Psoas muscle (tissue), 8 donors: ENCODE measurements at places on chromosomes 4 and X. TPM values are rescaled to one million over a fixed set of nuclear protein-coding genes. Genes with fewer than 3 reads are reported as not detected.

TEX13B gene
- not detected for total RNA-seq

GATA1 gene
- total RNA-seq: not detected

CT45A10 gene
- not detected for total RNA-seq

SAGE1 gene
- total RNA-seq: not detected

MCF2 gene
- not detected for total RNA-seq

CWH43 gene
- not detected for total RNA-seq

CCKAR gene
- not detected for total RNA-seq

NAP1L2 gene
- 0.54 TPM for total RNA-seq

FAT1 gene
- total RNA-seq: 2.9 TPM

KLKB1 gene
- 0.91 TPM for total RNA-seq

GRCh38 chr4:7186031-7186430 lies 6.3 kb upstream of the SORCS2 start:
- no peaks in the 10 kb centered on the region for H3K36me3 ChIP-seq
- no peak overlapping the region for H3K4me3 ChIP-seq
- peaks cover 14% of the 10 kb centered on the region for H3K27me3 ChIP-seq
- H3K4me1 ChIP-seq: no peaks in the 10 kb centered on the region

DNA sequence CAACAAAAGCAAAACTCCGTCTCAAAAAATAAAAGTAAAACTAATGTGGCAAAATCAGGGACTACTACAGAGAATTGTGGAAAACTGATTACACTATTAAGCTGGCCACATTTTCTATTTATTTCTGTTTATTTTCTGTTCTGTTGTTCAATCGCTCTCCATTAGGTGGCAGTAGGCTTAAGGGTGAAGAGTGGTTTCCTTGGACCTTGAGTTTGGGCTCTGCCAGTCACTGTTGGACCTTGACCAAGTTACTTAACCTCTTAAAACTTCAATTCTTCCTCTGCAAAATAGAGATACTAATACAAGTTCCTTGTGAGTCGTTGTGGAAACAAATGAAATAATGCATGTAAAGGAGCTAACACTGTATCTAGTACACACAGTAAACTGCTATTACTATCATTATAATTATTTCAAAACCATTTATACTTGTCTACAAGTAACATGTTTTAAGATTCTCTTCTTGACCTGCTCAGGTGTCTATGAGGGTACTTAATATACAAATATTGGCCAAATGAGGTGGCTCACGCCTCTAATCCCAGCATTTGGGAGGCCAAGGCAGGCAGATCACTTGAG lies 15.2 kb downstream of the HSD17B11 start:
- no peaks in the 10 kb centered on the region for H3K36me3 ChIP-seq
- no peak overlapping the region for H3K4me3 ChIP-seq
- H3K27me3 ChIP-seq: no peaks in the 10 kb centered on the region
- DNase-seq: no peak
- H3K27ac ChIP-seq: no peak overlapping the region

DNA sequence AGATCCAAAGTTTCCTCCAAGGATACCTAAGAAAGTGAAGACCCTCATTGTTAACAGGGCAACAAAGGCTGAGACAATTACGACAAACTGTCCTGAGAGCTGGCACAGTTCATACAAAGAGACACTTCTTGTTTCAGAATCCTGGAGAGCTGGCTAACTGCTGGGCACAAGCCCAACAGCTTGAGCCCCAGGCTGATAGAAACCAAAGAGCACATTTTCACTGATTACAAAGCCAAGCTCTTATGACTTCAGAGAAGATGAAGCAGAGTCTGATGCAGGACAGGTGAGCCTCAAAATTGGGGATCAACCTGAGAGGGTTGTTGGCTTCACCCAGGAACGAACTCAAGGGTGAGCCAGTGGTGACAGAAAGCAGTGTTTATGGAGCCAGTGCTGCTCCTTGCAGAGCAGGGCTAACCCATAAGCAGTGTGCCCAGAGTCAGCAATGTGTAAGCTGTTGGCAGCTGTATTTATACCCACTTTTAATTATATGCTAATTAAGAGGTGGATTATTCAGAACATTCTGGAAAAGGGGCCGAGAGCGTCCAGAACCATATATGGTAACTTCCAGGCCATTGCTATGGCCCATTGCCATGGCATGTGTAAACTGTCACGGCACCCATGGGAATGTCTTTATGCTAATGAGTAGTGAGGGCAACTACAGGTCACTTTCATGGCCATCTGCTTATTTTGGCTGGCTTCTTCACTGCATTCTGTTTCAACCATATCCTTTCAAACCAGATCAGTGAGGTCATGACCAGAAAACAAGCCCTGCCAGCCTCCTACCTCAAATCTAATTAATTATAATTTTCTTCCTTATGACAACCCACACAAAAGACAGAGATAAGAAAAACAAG lies 183.7 kb downstream of the EVC2 start:
- H3K27me3 ChIP-seq: no peaks in the 10 kb centered on the region
- H3K4me3 ChIP-seq: no peak overlapping the region
- H3K4me1 ChIP-seq: no peaks in the 10 kb centered on the region

DNA sequence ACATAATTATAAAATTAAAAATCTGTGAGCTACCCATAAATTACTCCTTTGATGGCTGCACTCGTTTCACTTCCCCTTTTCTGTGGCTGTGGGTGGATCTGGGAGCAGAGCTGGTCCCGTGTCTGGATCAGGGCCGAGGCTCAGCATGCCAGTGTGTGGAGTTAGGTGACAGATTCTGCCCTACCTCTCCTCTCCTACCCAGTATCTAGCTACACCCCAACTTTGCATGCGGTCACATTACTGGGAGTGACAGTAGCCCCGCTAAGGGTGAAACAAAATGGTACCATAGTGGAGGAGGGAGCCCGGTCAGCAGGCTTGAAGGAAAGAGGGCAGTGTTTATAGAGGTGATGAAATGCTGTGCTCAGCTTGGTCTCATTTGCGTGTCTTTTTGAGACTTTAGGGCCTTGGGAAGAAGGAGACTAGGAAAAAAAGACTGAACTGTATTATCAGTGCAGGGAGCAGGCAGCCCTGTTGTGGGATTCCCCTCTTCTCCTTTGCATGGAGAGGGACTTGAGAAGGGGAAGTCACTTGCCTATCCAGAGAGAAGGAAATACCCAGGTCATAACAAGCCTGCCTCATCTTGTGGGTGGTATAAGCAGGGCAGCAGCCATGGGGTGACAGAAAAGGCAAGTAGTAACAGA lies 48.4 kb downstream of the ARHGAP10 start:
- H3K27ac ChIP-seq: peak overlapping the region; percentile 19
- H3K27me3 ChIP-seq: no peaks in the 10 kb centered on the region

- peaks cover 2% of the 10 kb centered on the region for H3K27me3 ChIP-seq
- no peaks in the 10 kb centered on the region for H3K36me3 ChIP-seq
- H3K4me3 ChIP-seq: no peak overlapping the region
- no peak for DNase-seq
Observed at GRCh38 chr4:3797831-3798790, 31.9 kb downstream of the ADRA2C start.

- no peaks in the 10 kb centered on the region for H3K36me3 ChIP-seq
- H3K27ac ChIP-seq: no peak overlapping the region
- H3K4me3 ChIP-seq: no peak overlapping the region
- no peak for DNase-seq
Observed at GRCh38 chr4:152734699-152735050, 44.9 kb downstream of the TIGD4 start.

GRCh38 chr4:185566972-185567371 lies 31.7 kb upstream of the PDLIM3 start:
- peaks cover 54% of the 10 kb centered on the region for H3K4me1 ChIP-seq
- peak overlapping the region; percentile 17 for H3K4me3 ChIP-seq
- no peaks in the 10 kb centered on the region for H3K36me3 ChIP-seq
- no peak for DNase-seq

DNA sequence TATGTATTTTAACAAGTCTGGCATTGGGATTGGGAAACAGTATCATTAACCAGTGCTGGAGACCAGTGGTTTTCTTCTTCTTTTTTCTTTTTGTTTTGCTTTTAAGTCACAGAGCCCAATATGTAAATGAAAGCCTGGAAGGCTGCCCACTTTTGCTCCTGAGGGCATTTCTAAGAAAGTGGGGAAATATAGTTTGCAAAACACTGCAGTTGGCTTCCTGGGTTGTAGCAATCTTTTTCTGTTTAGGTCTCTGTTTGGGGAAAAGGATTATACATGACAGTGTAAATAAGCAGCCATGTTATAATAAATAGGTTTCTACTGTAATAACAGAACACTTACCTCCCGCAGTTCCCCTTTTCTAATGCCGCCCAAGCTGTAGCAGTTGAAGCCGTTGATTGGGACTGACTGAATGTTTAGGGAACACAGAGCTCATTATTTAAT lies 105.5 kb downstream of the TMEM164 start:
- no peak overlapping the region for H3K4me3 ChIP-seq
- no peak overlapping the region for H3K27ac ChIP-seq
- DNase-seq: no peak
- no peaks in the 10 kb centered on the region for H3K4me1 ChIP-seq

- H3K36me3 ChIP-seq: no peaks in the 10 kb centered on the region
- no peak overlapping the region for H3K4me3 ChIP-seq
- H3K27me3 ChIP-seq: no peaks in the 10 kb centered on the region
- no peak for DNase-seq
- no peaks in the 10 kb centered on the region for H3K4me1 ChIP-seq
Observed at GRCh38 chr4:182251116-182251515, 7.9 kb downstream of the TENM3 start.

DNA sequence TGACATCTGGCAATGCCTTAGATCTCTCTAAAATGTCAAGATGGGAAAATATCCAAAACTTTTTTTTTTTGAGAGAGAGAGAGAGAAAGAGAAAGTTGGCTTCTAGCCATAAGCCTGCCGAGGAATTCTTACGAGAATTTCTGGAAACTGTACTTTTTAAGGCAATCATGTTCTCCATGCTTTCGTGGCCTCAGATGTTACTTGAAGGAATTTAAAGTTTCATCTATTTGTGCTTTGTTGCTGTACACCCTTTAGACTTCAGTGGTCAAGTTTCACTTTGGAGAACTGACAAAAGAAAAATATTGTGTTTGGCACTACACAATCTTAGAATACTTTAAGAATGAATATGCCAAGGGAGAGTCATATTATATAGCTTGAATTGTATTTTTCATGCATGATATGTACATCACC lies 53.9 kb downstream of the FAT4 start:
- H3K36me3 ChIP-seq: no peaks in the 10 kb centered on the region
- DNase-seq: no peak
- no peak overlapping the region for H3K27ac ChIP-seq
- peaks cover 15% of the 10 kb centered on the region for H3K4me1 ChIP-seq

- DNase-seq: no peak
- H3K4me3 ChIP-seq: no peak overlapping the region
- H3K4me1 ChIP-seq: no peaks in the 10 kb centered on the region
- H3K36me3 ChIP-seq: no peaks in the 10 kb centered on the region
Observed at GRCh38 chr4:156568484-156568883, 403.1 kb downstream of the PDGFC start.

DNA sequence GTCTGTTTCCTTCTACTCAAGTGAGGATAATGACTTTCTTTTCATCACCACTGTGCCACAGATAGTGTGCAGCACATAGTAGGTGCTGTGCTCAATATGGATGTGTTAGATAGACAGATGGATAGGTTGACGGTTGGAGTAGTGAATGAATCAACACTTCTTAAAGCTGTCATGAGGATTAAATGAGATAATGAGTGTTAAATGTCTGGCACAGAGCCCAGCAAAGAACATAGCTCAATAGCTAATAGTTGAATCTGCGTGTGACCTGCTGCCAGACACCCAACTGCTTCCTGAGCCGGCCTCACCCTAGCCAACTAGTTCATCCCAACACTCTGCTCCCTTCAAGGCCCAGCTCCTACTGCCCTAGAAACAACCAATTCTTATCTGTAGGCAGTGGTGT lies 67.7 kb upstream of the PJA1 start:
- no peak overlapping the region for H3K4me3 ChIP-seq
- H3K27ac ChIP-seq: no peak overlapping the region
- H3K27me3 ChIP-seq: no peaks in the 10 kb centered on the region
- H3K36me3 ChIP-seq: no peaks in the 10 kb centered on the region
- no peak for DNase-seq
- no peaks in the 10 kb centered on the region for H3K4me1 ChIP-seq

DNA sequence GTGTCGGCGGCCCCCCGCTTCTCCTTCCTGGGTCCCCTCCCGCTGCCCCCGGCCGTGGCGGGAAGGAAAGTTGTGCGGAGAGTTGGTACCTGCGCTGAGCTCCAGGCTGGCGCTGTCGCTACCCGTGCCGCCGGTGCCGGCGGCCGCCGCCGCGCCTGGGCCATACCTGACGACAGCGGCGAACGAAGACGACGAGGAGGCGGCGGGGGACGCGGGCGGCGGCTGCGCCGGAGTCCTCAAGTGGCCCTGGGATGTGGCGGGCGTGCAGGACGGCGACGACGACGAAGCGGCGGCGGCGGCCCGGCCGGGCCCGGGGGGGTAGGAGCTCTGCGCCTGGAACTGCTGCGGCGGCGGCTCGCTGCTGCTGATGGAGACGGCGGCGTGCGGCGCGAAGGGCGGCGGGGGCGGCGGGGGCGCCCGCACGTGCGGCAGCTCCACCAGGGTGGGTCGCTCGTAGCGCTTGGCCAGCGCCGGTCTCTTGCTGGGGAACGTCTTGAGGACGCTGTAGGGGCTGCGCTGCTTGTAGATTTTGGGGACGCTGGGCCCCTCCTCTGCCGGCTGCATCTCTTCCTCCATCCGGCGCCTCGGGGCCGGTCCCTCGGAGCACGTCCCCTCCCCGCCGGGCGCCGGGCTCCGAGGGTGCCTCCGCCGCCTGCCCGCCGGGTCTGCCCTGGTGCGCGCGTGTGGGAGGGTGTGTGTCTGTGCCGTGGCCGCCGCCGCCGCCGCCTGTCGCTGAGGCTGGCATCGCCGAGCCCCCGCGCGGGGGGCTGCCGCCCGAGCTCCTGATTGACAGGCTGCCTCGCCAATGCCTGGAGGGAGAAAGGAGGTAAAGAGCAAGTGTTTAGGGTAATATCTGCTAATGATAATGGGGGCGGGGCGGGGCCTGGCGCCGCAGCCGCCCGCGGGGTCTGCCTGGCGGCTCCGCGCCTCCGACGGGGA lies 618 bp downstream of the BEND4 start:
- peaks cover 5% of the 10 kb centered on the region for H3K27me3 ChIP-seq
- DNase-seq: no peak
- H3K36me3 ChIP-seq: no peaks in the 10 kb centered on the region
- H3K4me1 ChIP-seq: no peaks in the 10 kb centered on the region
- no peak overlapping the region for H3K27ac ChIP-seq

- H3K4me1 ChIP-seq: no peaks in the 10 kb centered on the region
- no peak overlapping the region for H3K27ac ChIP-seq
- no peak overlapping the region for H3K4me3 ChIP-seq
- DNase-seq: no peak
- H3K27me3 ChIP-seq: no peaks in the 10 kb centered on the region
Observed at GRCh38 chrX:44731160-44731559, 112.7 kb upstream of the DUSP21 start.

DNA sequence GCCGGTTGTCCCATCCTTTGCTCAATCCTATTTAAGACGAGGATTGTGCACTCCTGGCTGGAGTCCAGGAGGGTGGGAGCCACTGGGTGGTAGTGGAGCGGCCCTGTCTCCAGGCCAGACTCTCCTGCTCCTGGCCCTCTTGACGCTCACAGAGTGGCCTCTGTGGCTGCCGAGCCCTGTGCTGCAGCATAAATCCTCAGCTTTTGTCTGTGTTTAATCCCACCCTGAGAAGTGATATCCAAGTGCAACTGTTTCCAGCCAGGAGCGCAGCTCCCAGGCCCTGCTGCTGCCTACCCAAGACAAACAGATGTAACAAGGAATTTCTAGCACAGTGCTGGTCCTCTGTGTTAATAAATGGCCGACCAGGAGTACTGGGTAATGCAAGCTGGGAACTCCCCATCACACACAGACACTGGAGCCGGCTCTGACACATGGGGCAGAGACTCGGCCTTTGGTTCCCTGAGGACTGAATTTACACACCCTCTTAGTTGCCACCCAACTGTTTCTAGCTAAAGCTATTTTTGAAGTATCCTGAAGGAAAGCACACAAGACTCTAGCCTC lies 85.3 kb downstream of the GATB start:
- no peak for DNase-seq
- peaks cover 49% of the 10 kb centered on the region for H3K4me1 ChIP-seq
- H3K36me3 ChIP-seq: peaks cover 10% of the 10 kb centered on the region
- peak overlapping the region; percentile 61 for H3K27ac ChIP-seq
- no peaks in the 10 kb centered on the region for H3K27me3 ChIP-seq
- no peak overlapping the region for H3K4me3 ChIP-seq
